ENCODE measurements at places on chromosomes 4 and X.

DNA sequence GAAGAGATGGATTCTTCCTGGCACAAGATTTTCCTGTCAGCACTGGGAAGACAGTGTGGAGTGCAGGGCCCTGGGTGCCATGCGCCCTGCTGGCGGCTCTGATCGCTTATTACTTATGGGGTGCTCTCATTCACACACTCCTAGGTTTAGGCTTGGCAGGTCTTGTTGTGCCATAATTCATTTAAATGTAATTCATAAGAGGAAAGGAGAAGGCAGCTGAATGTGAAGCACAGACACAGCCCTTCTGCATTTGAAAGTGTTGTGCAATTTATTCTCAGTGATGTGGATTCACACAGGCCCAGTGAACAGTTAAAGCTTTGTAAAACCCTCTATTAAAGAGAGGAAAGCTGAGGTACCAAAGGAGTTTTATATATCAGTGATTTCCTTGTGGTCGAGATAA, 249.7 kb downstream of the C4orf33 start:
- no peak for DNase-seq

DNA sequence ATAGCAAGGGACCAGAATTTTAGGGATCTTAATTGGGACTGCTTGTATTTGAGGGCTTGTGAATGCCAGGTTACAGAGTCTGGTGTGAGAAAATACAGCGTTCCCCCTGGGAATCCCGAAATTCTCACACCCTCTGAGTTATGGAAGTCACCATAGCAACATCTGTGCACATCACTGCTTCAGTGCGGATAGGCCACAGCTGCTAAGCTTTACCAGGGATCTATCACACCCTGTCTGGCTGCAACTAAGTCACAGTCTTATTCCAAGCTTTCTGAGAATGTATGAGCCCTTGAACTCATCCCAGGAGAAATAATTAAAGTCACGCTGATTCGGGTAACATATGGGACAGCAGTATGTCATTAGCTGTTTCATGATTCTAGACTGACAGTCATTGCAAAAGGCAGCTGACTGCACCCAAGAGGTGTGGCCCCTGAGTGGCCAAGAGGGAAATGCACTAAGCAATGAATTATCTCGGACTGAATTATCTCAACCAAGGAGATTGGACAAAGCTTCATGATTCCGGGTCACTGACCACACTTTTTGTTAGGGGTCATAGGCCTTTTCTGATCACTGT, 46.7 kb upstream of the BTC start:
- DNase-seq: no peak

DNA sequence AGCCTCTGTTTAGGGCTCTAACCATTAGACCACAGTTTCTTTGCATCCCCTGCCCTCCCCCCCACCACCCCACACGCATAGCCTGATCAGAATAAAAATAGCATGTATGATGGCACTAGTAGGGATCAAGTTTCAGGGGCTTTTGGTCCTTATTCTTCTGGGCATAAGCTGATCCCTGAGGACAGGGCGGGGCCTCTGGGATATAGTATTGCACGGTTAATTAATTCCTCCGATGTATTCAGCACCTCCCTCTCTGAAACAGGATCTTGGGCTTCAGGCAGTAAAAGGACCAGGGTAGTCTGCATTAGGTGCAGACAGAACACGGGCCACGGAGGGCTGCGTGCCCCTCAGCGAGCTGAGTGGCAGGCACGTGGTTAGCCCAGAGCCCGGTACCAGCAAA, 57.1 kb downstream of the ELF4 start:
- DNase-seq: no peak

DNA sequence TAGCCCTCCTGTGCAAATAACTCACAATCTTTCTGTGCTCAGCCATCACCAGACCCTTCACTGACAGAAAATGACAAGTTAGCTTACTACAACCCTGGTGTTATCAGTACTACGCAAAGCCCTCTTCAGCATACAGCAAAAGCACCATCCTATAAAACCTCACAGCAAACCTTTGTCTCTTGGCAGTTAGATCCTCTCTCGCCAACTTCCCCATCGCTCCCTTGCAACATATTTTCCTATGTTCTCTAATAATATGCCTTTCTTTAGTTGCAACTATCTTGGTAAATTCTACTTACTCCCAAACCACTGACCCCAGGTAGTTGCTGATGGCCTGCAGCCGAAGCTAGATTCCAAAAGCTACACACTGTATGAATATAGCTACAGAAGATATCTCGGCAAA, 856.9 kb upstream of the FRG1 start:
- DNase-seq: no peak

GRCh38 chr4:158588777-158589176, 67.1 kb downstream of the RXFP1 start:
- DNase-seq: no peak

GRCh38 chr4:45349859-45350258, 623.5 kb upstream of the GNPDA2 start:
- DNase-seq: no peak

GRCh38 chr4:105227054-105227453, 80.4 kb downstream of the TET2 start:
- DNase-seq: no peak

DNA sequence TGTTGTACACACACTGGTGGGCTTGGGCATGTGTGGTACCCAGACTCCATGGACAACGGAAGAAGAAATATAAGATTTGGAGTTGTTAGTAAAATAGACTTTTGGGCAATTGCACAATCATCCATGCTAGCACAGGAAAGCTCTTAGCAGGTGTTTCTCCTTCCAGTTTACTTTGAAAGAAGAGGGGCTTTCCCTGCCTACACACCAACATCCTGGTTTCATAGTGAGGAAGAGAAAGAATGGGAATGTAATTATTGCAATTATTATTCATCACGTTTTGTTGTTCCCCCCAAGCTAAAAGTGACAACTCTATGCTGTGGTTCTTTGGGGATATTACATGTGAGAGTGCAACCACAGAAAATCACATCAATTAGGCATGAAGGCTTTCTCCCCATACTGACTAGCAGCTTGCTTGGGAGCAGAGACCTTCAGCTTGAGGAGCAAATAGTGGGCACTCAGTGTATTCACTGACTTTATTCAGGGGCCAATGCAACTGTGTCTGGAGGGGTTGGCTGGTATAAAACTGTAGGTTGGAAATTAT, 57.2 kb upstream of the PUDP start:
- DNase-seq: no peak

DNA sequence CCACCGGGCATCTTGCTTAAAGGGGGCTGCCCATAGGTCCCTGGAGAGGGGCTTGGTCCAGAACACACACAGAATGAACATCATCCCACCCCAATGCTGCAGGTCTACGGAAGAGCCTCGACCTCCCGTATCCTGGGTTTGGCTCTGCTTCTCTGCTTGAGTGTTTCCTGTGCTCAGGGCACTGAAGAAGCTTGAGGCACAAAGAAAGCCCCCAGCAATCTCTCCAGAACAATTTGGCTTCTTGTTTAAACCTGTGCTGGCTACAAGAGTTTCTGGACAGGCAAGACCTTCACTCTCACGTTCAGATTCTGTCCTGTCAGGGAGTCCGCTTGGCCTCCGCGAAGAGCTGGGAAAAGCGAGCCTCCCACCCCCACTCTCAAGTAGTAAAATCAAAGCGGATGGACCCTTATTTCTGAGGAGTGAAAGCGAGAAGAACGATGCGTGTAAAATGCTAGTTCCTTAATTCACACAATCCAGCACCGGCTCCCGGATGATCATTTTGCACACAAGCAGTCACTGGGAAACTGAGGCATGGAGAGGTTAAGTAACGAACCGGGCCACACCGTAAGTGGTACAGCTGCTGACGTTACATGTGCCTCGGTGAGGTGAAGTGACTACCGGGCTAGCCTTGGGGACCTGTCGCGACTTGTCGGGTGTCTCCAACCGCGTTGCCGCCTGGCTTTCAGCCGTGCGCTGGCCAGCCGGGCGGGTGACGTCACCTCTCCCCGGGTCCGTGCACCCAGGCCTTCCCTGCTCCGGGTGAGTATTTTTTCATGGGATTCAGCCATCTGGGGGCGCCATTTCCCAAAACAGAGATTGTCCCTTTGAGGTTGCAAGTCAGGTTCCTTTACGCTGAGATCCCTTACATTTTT, 3.1 kb upstream of the SFRP2 start:
- DNase-seq: peak; percentile 8

DNA sequence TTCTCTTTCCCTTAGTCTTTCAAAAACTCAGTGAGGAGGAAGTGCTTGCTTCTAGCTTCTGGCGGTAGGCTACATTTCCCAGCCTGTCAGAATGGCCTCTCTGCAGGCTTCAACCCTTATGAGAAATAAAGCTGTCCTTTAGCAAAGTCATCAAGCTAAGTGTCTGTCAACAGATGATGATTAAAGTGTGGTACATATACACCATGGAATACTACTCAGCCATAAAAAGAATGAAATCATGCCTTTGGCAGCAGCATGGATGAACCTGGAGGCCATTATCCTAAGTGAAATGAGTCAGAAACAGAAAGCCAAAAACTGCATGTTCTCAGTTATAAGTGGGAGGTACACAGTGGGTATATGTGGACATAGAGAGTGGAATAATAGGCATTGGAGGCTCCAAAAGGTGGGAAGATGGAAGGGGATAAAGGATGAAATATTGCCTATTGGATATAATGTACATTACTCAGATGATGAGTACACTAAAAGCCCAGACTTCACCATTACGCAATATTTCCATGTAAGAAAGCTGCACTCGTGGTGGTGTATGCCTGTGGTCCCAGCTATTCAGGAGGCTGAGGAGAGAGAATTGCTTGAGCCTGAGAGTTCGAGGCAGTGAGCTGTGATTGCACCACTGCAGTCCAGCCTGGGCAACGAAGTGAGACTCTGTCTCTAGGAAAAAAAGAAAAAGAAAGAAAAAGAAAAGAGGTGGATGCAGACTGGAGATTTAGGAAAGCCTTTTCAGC, 7.9 kb downstream of the TRIM2 start:
- no peak for DNase-seq

- DNase-seq: no peak
These were observed 7.4 kb downstream of the MSL3 start for GRCh38 chrX:11765449-11765848.

- DNase-seq: no peak
These were observed 186.2 kb downstream of the KIT start for GRCh38 chr4:54843946-54844345.

DNA sequence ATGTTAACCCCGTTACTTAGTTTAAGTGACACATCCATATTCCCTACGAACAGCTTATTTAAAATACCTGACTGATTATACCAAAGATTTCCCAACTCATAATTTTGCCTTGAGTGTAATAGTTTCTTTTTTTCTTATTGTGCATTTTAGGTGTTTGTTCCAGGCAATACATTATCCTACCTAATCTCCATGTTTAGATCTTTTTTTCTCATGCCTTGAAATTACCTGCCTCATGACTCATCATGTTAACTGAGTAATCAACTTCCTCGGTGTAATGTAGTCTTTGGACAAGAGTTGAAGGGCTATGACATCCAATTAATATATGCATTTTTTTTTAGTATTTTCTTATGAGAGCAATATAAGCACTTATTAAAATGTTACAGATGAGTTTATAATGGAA, 228.7 kb upstream of the ANKRD50 start:
- DNase-seq: no peak

- DNase-seq: peak; percentile 23
These were observed 21.4 kb upstream of the FGFR3 start for GRCh38 chr4:1771555-1772305.

- DNase-seq: no peak
These were observed 345.7 kb upstream of the FAT1 start for GRCh38 chr4:187069398-187069797.

DNA sequence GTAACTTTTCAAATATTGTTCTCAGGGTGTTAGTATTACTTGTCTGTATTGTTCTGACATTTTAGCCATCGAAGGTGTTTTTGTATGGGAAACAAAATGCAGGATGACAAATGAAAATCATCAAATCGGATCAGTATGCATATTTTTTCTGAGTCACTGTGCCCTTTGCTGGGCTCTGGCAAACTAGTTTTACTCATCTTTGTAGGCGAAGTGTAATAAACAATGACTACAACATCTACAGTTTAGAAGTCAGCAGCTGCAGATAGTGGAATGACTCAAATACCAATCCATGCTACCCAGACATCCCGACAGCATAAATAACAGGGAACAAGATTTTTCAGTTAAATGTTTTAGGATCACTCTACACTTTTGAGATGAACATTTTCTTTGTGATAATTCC, 557.3 kb upstream of the TENM3 start:
- DNase-seq: no peak

GRCh38 chr4:101322743-101323142, 24.6 kb downstream of the PPP3CA start:
- no peak for DNase-seq

- DNase-seq: peak; percentile 58
These were observed 2.3 kb downstream of the PLAC8 start for GRCh38 chr4:83112231-83112630.

DNA sequence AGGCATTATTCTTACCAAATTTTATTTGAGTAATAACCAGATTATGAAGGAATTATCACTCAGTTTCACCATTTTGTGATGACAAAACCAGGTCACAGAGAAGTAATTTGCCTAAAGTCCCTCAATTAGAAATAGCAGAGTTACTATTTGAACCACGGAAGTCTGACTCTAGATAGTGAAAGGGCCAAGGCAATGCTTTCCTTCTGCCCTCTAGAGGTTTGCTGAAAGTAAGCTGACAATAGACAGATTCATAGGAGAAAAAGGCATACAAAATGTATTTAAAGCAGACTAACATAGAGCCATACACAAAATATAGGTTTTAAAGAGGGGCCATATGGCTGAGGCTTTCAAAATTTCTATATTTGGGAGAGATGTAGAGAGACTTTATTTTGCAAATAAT, 43.1 kb downstream of the CXXC4 start:
- DNase-seq: no peak

DNA sequence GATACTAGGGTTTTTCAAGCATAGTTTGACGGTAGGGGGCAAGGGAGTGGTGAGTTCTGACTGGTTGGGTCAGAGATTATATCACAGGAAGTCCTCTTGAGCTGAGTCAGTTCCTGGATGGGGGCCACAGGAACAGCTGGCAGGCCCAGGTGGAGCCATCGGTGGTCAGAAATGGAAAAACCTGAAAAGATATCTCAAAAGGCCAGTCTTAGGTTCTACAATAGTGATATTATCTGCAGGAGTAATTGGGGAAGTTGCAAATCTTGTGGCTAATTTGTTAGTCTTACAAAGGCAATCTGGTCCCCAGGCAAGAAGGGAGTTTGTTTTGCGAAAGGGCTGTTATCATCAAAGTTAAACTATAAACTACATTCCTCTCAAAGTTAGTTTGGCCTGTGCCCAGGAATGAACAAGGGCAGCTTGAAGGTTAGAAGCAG, 159.3 kb downstream of the PTCHD1 start:
- DNase-seq: peak; percentile 3

DNA sequence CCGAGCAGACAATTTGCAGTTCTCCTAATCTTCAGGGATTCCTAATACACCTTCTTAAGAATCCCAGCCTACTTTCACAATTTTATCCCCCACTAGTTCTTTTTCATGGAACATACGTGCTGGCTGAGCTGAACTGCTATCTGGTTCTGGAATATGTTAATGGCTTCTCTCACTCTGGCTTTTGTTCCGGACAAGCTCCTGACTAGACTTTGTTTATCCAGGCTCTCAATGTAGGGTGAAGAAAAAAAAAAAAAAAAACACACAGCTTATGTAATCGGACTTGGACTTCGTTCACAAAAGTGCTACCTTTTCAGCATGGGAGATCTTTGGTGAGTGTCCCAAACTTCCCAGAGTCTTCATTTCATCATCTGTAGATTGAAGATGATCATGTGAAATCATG, 555.4 kb upstream of the CPEB2 start:
- DNase-seq: no peak

GRCh38 chr4:117986321-117986720, 48.0 kb upstream of the NDST3 start:
- no peak for DNase-seq

- DNase-seq: no peak
These were observed 2.8 kb downstream of the TMEM271 start for GRCh38 chr4:573122-573892.

GRCh38 chr4:77593101-77593500, 12.5 kb upstream of the CXCL13 start:
- no peak for DNase-seq
